ENCODE measurements at places on chromosomes 7 and 10.

- no peak for DNase-seq
Measured at GRCh38 chr7:41886901-41887311, 184.0 kb upstream of the INHBA start.

- DNase-seq = no peak
Measured at GRCh38 chr10:79380946-79381721, 33.9 kb downstream of the PPIF start.

DNA sequence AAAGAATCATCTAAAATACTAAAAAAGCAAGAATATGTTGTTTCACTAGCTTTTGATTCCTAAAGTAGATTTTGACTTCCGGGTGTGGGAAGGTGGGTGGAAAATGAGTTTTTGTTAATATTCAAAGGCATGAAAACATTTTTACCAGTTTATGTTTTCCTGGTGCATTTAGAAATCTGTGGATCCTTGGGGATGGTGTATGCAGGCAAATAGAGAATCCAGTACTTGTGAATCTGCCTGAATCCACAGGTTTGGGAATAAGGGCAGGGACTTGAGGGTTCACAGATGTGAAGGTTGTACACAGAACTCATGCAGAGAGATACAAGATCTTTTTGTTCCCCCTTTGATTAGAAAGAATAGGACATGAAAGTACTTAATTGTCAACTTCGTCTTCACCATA is 22.4 kb downstream of the AUTS2 start:
- no peak for DNase-seq

DNA sequence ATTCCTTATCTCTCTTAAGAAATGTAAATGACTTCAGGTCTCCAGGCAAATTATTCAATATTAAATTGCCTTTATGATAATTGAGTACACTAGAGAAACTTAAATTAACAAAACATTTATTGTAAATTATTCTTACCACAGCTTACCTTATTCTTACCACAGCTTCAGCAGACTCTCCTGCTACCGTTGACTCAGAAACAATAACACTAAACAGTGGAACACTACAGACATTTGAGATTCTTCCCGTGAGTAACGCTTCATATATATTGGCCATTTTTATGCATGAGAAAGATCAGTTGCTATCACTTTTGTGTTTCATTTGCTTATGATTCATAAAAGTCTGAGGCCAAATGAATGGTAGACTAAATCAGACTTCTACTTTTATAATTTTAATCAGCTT is 28.7 kb downstream of the TMEM243 start:
- DNase-seq = no peak

GRCh38 chr7:36739351-36739750 is 15.1 kb upstream of the AOAH start:
- no peak for DNase-seq

DNA sequence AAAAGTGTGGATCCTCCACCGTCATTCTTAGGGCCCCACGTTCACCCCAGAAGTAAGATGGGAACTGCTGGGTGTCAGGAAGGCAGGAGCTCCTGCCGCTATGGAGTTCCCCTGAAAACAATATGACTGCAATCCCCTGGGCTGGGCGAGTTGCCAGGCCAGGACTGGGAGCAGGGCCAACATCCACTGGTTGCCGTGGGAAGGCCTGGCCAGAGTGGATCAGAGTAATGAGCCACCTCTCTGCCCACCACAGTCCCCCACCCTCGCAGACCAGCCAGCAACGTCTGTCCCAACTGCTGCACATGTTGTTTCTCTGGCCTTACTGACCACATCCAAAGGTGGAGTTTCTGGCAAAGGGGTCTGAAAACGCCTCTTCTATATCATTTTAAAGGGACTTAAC is 86.6 kb downstream of the STRA8 start:
- DNase-seq = no peak

- DNase-seq = no peak
Measured at GRCh38 chr7:100372256-100372655, 1.0 kb upstream of the PILRA start.

DNA sequence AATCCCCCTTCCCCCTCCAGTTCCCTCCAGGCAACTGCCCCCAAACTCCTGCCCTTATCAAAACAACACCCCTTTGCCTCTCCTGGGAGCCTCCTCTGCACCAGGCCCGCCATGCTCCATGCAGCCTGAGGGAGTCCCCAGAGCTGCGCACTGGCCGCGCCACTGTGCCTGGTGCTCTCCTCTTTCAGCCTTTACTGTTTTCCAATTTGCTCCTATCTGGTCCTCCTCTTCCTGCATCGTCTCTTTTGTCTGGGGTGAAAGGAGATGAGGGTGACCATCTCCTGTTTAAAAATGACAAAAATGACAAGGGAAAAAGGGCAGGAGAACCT is 165.8 kb upstream of the ADCY1 start:
- DNase-seq = no peak

DNA sequence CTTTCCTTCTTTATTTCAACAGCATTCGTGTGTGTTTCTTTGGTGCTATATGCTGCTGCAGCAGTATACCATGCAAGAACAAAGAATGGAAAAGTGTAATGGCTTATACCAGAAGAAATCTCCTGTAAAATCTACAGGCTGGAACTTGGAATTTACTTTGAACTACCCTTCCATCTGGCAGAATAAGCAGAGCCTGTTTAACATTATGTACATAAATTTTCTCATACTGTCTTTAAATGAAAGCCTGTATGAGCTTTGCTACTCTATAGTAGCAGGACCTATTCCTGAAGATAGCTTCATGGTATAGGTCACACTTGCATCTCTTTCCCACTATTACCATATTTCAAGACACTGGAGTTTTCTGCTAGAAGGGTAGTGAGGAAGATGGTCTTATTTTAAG is 522.1 kb upstream of the GHITM start:
- DNase-seq = no peak

DNA sequence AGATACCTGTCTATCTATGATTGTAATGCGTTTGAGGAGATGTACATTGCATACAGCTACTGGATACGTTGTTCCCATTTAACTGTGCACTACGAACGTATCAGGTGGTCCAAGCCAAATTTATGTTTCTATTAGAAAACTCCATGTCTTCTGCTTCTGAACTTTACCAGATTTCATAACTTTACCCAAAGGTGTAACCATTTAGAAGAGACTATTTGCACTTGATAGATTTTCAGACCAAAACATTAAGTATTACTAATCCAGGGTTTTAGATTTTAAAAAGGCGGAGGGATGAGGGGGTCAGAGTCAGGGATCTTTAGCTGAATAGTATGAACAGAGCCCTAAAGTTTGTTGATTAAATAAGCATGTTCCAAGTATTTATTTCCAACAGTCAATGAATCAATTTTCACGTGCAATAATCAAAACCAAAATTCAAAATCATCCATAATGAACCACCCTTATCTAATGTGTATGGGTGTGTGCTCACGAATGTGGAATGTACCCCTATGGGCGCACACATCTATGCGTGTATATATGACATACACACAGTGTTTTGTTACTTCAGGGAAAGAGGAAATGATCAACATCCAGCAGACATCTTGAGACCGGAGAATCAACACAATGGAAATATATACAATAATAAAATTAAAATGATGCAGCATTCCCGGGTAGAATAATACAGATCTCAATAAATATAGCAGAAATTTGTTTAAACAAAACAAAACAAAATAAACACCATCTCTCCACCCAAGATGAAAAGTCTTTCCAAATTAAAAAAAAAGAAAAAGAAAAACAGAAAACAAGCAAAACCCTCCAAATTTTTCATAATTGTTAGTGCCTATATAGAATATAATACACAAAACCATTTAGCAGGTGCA is 3.4 kb downstream of the FEZF1 start:
- no peak for DNase-seq

DNA sequence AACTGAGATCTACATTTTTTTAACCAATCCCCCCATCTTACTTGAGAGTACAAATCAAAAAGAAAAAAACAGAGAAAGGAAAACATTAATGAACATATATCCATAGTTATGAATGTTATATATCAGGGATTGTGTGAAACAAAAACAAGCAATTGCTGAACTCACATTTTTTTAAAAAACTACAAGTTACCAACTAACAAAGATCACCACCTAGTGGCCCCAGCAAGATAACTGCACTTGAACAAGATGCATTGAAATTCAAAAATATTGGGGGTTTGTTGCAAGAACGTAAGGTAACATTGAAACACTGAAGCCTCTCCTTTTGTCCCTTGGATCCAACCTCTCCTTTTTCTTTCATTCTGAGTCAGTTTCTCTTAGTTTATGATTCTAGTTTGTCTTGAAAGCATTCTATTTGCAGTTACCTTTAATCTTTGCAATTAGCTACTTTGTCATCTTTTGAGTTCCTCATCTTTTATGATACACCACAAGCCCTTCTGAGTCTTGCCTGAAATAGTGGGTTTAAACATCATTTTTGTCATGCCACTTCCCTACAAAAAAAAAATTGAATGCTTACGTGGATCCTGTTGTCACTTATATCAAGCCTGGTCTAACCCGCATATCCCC is 87.3 kb upstream of the TES start:
- DNase-seq = no peak
